Motor neuron (in vitro differentiated cells): ENCODE measurements at places on chromosomes 7 and 10.
A peak's percentile ranks its signal among the peaks of the same experiment; 100 is the strongest.

- ATAC-seq: no peak
Observed at GRCh38 chr10:60541451-60541850, 151.8 kb upstream of the ANK3 start.

DNA sequence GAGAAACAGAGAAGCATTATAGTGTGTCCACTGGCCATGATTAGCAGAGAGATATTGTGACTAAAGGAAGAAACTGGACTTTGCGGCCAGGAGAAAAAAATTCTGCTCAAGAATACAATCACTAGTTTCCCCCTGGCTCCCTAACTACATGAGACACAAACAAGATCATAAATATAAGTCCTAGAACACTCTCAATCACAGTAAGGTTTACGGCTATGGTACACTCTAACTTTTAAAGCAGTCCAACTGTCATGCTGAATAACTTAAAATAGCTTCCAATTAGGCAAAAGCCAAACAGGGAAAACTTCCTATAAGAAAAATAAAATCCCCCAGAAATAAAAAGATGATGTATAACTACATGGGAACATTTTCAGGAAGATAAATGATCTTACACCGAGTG, 132.1 kb downstream of the STRA8 start:
- no peak for ATAC-seq

DNA sequence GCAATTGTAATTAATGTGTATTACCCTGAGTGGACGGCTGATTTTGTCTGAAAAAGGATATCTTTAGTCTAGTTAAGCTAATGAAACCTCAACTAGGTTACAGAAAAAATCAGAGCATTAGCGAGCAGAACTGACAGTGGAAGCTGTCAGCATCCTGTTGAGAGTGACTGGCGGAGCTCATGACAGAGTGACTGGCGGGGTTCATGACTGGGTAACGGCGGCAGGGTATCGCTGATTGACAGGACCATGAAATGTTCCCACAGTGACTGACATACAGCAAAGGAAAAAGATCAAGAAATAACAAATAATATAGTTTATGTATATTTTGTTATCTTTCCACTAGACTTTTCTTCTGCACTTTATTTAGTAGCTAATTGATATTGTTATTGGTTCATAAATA, 202.5 kb upstream of the AGK start:
- no peak for ATAC-seq

GRCh38 chr7:104185346-104185745, 22.5 kb downstream of the ORC5 start:
- ATAC-seq: no peak

DNA sequence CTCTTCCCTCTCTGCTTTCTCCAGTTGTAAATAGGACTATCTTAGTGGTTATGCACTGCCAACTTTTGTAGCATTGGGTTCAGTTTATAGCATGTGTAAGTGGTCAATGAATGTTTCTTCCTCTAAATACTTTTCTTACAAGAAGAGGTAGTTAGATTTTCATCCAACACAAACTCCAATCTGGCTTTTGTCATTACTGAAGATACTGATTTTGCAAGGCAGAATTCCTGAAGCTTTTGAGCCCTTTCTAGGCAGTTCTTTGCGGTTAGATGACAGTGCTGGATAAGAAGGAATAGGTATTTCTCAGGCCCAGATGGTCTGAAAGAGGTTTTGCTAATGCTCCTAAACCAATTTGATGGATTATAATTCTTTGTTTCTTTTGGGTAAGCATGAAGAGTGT, 60.5 kb downstream of the BICC1 start:
- no peak for ATAC-seq

GRCh38 chr10:77889277-77889903, 37.2 kb downstream of the DLG5 start:
- peak; percentile 60 for ATAC-seq

DNA sequence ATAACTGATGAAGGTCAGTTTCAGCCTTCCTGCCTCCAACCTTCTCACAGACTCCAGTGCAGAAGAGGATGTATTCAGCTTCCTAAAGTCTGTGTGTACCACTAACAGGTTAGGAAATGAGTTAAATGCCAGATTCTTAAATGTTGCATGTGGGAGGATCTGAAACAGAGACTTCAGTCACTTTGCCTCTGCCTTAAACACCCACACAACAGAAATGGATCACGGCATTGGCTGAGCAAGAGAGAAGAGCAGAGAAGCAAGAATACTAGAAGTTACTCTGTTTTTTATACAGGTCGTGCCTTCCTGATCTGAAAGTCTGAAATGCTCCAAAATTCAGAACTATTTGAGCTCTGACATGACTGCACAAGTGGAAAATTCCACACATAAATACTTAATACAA, 98.9 kb upstream of the ARHGAP21 start:
- no peak for ATAC-seq

- ATAC-seq: no peak
Observed at GRCh38 chr10:75019370-75019769, 92.1 kb upstream of the SAMD8 start.

DNA sequence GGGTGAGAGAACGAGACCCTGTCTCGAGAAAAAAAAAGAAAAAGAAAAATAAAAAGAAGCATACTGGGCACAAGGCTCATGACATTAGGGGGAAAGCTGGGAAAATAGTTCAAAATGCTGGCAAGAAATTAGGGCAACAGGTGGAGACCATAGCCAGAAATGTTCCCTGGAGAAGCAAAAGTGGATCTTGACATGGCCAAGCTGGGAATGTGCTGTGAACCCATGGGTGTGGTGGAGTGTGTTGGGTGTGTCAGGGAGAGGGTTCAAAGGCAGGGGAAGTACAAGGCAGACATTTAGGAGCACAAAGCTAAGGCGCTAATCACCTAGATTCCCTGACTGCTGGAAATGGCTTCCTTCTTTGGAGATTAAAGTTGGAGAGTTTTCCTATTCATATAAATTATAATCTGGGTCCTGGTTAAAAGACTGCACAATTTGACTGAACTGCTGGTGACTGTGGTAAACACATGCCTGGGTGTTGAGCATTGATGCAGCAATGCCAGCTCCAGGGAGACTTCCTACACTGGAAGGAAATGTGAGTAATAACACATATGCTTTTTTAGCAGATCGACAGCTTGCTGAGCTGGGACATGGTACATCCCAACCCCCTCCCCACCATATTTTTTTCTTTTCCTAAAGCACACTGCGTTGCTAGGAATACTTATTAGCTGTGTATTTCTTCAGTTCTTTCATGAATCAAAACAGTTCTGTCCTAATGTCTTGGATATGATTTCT, 70.1 kb upstream of the ARHGAP21 start:
- ATAC-seq: peak; percentile 22

DNA sequence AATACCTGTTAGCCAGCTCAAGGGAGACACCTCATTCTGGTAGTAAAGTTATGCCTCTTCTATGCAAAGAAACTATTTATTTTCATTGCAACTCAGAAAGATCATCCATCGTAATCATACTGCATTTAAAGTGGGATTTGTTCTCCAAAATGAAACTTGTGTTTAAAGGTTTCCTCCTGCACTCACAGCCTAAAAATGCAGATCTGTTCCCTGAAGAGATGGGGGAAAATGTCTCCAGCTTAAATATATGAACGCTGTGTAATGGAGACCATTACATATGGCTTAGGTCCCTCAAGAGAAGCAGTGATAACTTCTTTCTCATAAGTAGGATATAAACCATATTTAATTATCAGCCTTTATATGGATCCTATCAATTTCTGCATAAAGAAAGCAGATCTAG, 665.1 kb downstream of the KCNMA1 start:
- ATAC-seq: no peak

DNA sequence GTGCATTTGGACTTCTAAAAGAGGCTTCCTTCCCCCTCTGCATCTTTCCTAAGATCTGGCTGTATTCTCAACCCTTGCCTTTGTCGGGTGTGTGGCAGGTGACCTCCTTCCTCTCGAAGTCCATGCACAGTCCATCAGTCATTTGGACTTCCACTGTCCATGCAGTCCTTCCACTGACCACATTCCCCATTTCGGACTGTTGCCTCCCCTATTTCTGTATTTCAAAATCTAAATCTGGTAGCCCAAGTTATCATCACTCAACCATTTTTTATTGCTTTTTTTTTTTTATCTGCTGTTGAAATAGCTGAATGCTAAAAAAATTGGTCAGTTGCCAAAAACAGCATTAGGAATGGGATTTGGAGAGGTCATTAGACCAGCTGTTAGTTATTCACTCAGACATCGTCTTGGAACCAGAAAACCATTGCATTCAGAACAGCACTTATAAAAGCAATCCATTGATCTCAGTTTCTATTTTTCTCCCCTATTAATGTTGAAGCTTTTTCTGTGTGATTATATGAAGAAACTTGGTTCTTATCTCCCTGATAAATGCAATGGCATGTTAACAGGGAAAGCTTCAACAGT, 575.6 kb downstream of the KIF20B start:
- no peak for ATAC-seq

- no peak for ATAC-seq
Observed at GRCh38 chr10:63283093-63283492, 150.0 kb downstream of the NRBF2 start.

GRCh38 chr10:818526-819220, 112.8 kb downstream of the LARP4B start:
- ATAC-seq: no peak

GRCh38 chr7:7918736-7919448, 49.7 kb upstream of the GLCCI1 start:
- no peak for ATAC-seq

DNA sequence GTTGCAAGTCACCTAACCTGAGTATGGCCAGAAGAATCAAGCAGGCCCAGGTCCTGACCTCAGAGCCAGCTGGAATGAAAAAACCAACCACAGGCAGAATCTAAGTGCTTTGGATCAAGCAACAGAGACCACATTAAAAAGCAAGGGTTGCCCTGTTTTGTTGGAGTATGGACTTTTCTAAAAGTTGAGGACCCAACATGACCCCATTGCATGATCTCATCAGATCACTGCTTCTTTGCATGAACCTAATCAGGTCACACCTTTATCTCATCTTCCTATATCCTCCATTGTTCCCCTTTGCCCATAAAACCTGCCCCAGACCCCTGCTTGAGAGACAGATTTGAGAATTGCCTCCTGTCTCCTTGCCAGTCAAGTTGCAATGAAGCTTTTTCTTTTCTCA, 11.6 kb upstream of the SNX10 start:
- ATAC-seq: no peak

- ATAC-seq: no peak
Observed at GRCh38 chr7:82258181-82258580, 185.4 kb downstream of the CACNA2D1 start.

DNA sequence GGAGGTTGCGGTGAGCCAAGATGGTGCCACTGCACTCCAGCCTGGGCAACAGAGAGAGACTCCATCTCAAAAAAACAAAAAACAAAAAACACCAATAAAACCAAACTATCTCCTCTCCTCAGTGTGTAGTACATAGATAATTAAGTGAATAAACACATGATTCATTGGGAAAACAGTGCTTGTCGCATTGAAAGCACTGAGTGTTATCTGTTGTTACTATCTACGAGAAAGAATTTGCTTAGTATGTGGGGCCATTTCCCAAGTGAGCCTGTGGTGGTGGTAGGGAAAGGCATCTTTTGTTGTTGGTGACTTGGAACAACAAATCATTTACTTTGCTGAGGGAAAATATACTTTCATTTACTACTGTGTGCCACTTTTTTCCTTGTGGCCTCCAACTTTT, 42.6 kb downstream of the RSBN1L start:
- ATAC-seq: no peak

DNA sequence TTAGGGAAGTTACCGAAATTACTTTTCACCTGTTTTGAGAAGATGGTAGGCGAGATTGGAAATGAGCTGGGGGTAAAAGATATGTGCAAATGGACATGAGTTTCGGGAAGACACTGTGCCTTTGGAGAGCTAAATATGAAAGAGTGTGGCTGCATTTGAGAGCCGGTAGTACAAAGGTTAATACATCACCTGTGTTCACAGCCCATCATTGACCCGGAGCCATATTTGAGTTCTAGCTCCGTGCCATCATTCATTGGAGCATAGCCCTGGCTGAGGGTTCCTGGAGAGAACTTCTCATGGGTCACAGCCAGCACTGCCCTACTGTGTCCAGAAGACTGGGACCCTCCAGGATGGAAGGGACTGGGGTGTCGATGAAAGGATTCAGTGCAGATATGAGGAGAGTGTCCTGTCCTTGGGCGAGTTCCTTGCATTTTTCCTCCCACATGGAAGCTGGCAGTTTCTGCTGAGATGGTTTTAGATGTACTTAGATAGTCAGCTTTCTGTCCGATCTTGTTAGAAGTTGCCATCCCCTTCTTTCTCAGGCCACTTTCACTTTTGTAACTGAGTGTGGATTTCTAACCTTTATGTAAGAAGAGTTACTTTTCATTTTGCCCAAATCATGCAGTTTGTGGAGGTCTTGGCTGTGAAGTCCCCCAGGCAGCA, 138.8 kb downstream of the JCAD start:
- no peak for ATAC-seq

DNA sequence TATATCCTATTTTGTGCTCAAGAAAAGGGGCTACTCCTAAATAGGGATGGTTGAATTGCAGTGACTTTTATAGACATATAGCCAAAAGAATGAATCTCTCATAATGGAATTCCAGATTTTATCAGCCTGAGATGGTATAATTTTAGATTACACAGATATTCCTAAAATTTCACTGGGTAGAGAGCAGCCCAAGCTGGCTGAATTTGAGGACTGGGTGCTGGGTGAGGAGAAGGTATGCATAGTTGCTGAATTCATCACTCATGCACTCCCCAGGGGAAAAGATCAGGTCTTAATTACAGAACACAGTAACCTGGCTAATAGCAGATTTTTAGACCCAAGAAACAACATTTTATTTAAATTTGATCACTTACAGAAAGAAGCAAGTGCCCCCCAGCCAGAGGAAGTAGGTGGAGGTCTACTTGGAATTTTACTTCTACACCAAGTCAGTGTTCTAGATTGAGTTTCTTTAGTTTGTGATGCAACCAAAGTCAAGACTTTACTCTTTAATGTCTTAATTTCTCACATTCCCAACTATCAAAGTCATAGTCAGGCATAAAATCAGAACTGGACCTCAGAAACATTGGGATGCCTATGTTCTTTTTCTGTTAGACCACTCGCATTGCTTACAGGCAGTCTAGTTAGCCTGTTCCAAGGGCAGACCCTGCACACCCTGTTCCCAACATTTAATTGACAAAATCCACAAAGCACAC, 337.4 kb upstream of the PODXL start:
- ATAC-seq: no peak

GRCh38 chr7:34425194-34425593, 232.8 kb upstream of the NPSR1 start:
- ATAC-seq: peak; percentile 60

DNA sequence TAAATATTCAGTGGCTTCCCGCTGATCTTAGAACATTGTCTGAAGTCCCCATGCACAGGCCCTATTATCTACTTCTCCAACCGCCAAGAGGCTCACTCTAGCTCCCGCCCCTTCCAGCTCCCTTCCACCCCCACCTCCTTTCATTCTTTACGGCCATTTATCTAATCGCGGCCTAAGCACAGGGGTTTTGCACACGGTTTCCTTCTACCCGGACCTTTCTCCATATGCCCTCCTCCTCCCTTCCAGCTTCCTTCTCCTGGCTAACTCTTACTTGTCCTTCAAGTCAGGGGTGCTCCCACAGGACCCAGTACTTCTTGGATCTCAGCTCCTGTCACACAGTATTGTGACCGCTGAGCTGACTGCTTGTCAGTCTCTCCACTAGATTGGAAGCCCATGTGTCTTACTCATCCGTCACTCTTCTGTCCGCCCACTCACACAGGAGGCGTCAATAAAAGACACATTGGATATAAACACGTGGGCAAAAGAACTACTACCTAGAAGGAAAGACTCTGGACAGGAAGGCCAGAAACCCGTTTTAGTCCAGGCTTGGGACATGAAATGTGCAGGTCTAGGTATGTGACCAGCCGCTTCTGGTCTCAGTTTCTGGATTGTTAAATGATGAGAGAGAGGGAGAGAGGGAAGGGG, 20.2 kb upstream of the HPS1 start:
- ATAC-seq: no peak
